ENCODE measurements at places on chromosomes 5 and 9.

- no peak for DNase-seq
Observed at GRCh38 chr9:20729523-20729922, 45.5 kb downstream of the FOCAD start.

- DNase-seq, result no peak
Observed at GRCh38 chr9:87603854-87604490, 106.3 kb downstream of the DAPK1 start.

- no peak for DNase-seq
Observed at GRCh38 chr5:170312301-170312595, 14.7 kb upstream of the LCP2 start.

DNA sequence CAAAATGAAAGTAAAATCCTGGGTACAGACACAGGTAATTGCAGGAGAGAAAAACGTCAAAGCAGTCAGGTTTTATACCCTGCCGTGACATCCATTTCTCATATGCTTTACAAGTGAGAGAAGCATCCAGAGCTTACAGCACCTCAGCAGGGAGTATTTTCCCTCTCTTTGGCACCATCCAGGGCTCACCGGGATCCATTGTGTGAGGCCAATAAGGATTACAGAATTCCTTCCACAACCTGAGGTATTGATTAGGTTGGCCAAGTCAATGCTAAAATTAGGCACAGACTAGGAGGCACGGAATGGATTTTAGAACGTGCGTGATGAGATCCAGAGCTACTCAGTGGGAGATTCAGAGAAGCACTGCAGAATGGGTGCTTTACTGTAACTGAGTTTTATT, 296.6 kb downstream of the FBXL7 start:
- no peak for DNase-seq

- no peak for DNase-seq
Observed at GRCh38 chr5:99187611-99188010, 258.8 kb upstream of the CHD1 start.
